ENCODE measurements at places on chromosomes 16 and 17.
A peak's percentile ranks its signal among the peaks of the same experiment; 100 is the strongest.

- no peak for DNase-seq
These were observed 215.3 kb upstream of the KIF2B start for GRCh38 chr17:53607475-53607874.

GRCh38 chr17:64398320-64398719 is 7.7 kb upstream of the PECAM1 start:
- DNase-seq, result no peak

DNA sequence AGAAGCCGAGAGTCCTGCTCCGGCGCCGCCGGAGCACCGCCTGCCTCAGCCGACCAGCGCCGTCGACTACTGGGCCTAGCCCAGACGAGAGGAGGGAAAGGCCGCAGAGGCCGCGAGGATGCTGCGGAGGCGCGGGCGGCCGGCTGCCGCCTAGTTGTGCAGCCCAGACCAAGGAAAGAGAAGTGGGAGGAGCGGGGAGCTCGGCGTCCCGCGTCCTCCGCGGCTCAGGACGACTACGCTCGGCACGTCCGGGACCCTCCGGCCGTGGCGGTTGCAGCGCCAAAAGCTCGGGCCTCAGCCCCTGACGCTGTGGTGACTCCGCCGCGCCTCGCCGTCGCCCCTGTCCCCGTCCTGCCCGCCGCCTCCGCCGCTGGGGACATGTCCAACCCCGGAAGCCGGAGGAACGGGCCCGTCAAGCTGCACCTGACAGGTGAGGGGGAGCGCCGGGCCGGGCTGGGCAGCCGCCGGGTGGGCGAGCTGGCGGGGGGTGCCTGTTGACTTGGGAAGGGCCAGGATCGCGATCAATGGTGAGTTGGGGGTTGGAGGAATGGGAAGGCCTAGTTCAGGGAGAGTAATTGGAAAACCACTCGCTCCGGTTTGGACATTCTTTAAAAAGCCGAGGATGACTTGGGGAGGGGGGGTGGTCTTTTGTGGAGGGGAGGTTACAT is 37.7 kb downstream of the RNF135 start:
- DNase-seq, result peak; percentile 30

DNA sequence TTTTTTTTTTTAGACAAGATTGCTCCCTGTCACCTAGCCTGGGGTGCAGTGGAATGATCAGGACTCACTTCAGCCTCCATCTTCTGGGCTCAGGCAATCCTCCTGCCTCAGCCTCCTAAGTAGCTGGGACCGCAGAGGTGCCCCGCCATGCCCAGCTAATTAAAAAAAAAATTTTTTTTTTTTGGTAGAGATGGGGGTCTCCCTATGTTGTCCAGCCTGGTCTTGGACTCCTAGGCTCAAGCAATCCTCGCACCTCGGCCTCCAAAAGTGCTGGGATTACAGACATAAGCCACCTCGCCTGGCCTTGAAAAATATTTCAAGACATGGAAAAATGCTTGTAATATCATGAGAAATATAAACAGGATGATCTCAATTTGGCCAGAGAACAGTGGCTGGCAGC is 42.9 kb downstream of the HAPSTR1 start:
- DNase-seq, result no peak

DNA sequence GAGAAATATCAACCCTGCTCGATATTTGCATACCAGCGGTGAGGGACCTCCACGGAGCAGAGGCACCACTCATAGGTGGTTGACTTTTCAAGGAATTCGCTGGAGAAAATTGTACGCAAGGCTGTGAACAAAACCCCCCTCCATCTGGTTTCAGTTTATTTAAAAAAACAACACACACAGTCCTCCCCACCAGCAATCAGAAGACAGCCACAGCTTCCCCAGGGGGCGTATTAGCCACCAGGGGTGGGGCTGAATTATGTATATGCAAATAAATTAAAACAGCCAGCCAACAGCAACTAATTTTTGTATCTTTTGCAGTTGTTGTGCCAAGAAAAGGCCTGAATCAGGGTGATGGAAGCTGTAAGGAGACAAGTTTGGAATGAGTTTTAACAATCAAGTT is 5.9 kb upstream of the HSD11B2 start:
- no peak for DNase-seq

GRCh38 chr16:14553447-14553846 is 76.6 kb downstream of the PARN start:
- no peak for DNase-seq

DNA sequence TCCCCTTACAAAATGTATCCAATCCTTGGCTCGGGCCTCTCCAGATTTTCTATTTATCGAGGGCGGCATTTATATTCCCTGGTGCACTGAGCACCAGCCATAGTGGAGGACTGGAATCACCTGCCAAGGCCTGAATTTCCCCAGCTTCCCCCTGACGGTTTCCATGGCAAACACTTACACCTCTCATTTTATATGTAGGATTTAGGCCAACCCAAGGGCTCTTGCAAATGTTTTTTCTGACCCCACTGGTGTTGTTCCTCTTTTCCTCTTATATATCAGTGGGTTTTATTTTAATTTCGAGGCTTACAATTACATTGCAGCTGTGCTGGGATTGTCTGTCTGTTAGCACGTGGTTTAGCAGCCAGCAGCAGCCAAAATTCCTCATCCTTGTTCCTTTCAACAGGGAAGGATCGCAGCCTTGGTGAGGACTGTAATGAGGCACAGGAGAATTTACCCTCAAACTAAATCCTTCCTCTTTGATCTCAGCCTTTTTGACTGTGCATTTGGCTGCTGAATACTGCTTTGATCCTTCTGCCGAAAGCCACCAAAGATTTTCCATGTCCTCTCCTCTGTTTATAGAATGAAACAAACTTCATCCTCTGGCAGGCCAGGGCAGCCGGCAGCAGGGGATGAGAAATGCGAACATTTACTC is 26.5 kb upstream of the CES5A start:
- DNase-seq, result no peak

- DNase-seq, result no peak
These were observed 191.9 kb upstream of the KCNJ16 start for GRCh38 chr17:69883120-69883519.

DNA sequence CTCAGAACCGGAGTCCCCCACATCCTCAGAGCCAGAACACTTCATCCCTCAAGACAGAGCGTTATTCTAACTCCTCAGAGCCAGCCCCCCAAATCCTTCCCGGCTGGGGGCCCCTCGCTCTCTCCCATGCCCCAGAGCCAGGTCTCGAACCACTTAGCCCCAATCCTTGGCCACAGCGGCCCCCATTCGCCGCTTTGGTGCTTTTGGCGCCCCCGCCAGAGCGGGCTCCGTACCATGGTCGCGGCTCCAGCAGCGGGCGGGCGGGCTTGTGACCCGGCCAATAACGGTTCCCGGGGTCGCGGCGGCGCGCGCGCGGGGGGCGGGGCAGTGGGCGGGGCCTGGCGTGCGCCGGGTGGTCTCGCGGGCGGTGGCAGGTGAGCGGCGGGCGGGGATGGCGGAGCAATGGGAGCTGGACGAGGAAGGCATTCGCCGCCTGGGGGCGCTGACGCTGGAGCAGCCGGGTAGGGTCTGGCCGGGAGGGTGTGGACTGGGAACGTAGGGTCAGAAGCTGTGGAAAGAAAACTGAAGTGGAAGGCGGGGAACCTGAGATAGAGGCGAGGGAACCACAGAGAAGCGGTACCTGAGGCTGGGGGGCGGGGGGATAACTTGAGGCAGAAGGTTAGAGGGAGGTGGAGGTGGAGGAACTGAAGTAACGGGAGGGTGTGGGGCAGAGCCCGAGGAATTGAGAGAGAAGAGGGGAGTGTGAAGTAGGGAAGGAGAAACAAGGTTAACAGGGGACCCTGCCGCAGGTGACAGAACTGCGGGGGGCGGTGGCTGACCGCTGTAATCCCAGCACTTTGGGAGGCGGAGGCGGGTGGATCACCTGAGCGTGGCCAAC is at the start of the genes KCTD19 and LRRC36:
Gene KCTD19 (minus strand): TSS at position 270 of the 838 bp plus-strand sequence. CDS start 34 bp downstream, at position 236.
Gene LRRC36 (plus strand): TSS at position 344 of the 838 bp plus-strand sequence. CDS start 48 bp downstream, at position 392.
- DNase-seq, result peak; percentile 72

DNA sequence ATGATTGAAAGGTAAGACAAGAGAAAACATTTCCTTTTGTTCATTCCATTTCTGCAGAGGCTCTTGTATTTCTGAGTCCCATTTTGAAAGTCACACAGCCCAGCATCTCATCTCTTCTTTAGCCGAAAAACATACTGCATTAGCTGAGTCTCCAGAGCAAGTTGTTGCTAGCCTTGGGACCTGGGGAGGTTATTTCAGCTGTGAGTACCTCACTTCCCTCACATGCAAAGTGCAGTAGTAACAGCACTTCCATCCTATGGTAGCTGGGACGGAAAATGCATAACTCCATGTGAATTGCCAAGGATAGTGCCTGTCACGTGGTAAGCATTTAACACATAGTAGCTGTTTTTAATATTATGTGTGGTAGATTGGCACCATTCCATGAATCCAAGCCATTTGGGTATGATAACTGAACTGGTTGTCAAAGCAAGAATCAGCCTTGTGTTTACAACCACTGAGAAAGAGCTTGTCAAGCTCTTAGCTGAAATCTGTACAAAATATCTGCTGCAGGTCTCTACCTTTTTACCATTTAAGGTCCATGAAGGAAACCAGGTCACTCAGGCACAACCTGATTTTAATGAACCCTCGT is 345.7 kb downstream of the CDH13 start:
- no peak for DNase-seq

- no peak for DNase-seq
These were observed 28.5 kb upstream of the MAF start for GRCh38 chr16:79628988-79629387.

DNA sequence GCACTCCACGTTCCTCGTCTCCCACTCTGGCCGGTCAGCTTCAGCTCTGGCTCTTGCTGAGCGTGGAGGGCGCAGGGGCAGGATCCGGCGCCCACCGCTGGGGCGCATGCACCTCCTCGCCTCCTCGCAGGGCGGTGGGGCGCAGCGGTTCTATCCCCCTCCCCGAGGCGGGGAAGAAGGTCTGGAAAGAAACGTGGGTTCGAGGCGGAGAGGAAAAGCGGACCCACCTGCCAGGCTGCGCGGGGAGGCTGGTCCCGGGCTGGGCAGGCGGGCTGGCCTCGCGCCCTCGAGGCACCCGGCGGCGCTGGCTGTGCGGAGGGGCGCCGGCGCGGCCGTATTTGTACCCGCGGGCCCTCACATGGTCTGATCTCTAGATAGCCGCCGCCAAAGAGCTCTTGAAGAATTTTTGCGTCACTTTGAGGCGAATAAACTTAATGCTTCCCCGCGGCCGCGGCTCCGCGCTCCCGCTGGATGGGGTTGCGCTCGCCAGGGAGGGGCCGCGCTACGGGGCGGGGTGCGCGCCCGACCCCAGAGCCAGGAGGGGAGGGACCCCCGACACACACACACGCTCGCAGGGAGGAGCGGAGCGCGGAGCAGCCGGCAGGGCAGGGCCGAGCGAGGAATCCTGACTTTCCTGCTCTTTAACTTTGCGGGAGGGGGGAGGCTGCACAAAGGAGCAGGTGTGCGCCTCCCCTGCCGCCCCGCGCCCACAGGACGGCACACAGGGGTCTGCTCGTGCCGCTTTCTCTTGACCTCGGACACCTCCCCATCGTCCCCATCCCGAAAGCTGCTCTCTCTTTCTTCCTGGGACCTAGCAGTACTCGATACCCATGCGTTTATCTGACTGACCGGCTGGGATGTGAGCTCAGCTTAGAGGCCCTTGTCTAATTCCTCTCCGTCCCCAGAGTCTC is at the start of gene SLC6A4:
Gene SLC6A4 (minus strand): TSS at position 312 of the 911 bp plus-strand sequence. CDS start 13,739 bp downstream, outside the sequence.
- DNase-seq, result no peak

GRCh38 chr16:17313085-17313611 is 157.6 kb downstream of the XYLT1 start:
- DNase-seq, result no peak

- DNase-seq, result no peak
These were observed 3.8 kb downstream of the TNFSF12 start for GRCh38 chr17:7552621-7553051.

DNA sequence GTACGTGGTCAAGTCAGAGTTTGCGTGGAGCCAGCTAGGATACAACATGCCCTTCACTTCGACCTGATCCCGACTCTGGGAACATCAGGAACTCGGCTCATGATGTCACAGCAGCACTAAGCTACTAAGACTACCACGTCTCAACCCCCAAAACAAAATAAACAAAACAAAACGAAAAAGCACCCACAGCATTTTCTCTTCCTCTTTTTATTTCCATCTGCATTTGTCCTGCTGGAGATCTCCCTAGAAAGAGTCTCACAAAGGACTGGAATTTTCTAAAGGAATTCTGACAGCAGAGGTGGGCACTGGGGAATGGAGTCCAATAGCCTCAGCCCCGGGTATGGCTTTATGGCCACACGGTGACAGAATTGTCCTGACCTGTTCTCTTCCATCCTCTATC is 196.6 kb downstream of the SALL1 start:
- no peak for DNase-seq

GRCh38 chr17:56779898-56780777 is 53.6 kb downstream of the C17orf67 start:
- DNase-seq, result peak; percentile 57

DNA sequence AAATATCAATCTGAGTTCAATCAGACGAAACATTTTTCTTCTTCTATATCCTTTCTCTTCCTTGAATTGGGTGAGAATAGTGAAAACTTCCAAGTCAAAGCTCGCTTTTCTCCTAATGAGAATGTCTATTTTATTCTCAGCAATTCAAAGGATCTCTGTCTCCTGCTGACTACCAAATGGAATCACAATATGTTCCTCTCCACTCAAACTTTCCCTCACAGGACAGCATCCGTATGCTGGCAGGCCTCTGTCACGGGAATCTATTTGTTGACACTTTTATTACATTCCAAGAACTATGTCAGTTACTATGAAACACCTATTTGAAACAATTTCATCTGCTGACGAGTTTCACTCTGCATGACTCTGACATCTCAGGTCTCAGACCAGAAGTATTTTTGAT is 1196.6 kb downstream of the CDH11 start:
- no peak for DNase-seq

GRCh38 chr17:7851438-7852261 is 3.2 kb upstream of the TMEM88 start:
- DNase-seq, result peak; percentile 97

GRCh38 chr17:63116228-63116627 is 150.2 kb downstream of the TANC2 start:
- no peak for DNase-seq

GRCh38 chr17:78257810-78258322 is 26.4 kb downstream of the TMEM235 start:
- DNase-seq, result no peak

DNA sequence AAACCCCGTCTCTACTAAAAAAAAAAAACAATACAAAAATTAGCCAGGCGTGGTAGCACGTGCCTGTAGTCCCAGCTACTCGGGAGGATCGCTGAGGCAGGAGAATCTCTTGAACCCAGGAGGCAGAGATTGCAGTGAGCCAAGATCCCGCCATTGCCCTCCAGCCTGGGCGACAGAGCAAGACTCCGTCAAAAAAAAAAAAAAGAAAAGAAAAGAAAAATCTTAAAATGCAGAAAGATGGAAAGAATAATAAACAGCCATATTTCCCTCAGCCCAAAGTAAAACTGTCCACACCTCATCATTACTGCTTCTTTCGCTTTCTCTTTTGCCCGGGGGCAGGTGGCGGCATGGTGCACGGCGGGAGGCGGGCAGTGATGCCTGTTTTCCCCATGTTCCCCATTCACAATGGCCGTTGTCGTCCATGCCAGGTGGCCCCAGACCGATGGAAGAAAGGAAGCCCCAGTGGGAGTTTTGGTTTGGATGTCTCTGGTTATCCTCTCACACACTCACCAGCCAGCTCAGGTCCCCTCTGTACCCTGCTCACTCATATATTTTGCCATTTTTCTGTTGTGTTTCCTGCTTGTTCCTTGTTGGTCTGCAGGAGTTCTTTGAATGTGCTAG is 37.0 kb upstream of the PEMT start:
- no peak for DNase-seq

All from NCI-H1105 (cell line).